Bladder microvascular endothelial cell (primary cell): ENCODE measurements at places on chromosomes 2 and 18. TPM values are rescaled to one million over a fixed set of nuclear protein-coding genes. Genes with fewer than 3 reads are reported as not detected.

The COLEC11 gene
- 0.16 and 0.57 TPM in 2 replicates for total RNA-seq

The POTEJ gene
- total RNA-seq: 0.16 and 0.63 TPM in 2 replicates

The GIGYF2 gene
- total RNA-seq: 28.8 and 75.6 TPM in 2 replicates

The MAP4K3 gene
- 16.4 and 28.9 TPM in 2 replicates for total RNA-seq

The IFIH1 gene
- 8.4 and 23.6 TPM in 2 replicates for total RNA-seq

The DCAF17 gene
- total RNA-seq: 8.9 and 23.2 TPM in 2 replicates

The ALLC gene
- total RNA-seq: not detected in 2 replicates

The FAP gene
- total RNA-seq: 9.7 and 12.1 TPM in 2 replicates

The CRYGC gene
- not detected in 2 replicates for total RNA-seq

The CFAP221 gene
- total RNA-seq: 0.06 and 0.16 TPM in 2 replicates

The GAD1 gene
- 0.16 and 0.38 TPM in 2 replicates for total RNA-seq

The POTEI gene
- 0.16 and 0.63 TPM in 2 replicates for total RNA-seq

The SF3B1 gene
- 121 and 233 TPM in 2 replicates for total RNA-seq

The LDLRAD4 gene
- total RNA-seq: 5.8 and 24.7 TPM in 2 replicates

The SH3BP4 gene
- 24.6 and 43.7 TPM in 2 replicates for total RNA-seq

The KCNJ3 gene
- not detected in 2 replicates for total RNA-seq

The MTLN gene
- total RNA-seq: 44.4 and 101 TPM in 2 replicates

The RFX8 gene
- 0.49 and 0.50 TPM in 2 replicates for total RNA-seq

The LOXHD1 gene
- 0.06 and 0.16 TPM in 2 replicates for total RNA-seq

The MYO3B gene
- total RNA-seq: not detected in 2 replicates

The SERPINB10 gene
- total RNA-seq: not detected in 2 replicates

The CXCR4 gene
- total RNA-seq: 83.7 and 130 TPM in 2 replicates

The SAP130 gene
- total RNA-seq: 2.3 and 5.6 TPM in 2 replicates

The PAX8 gene
- total RNA-seq: 0.16 and 0.31 TPM in 2 replicates

The NEMP2 gene
- 1.6 and 5.0 TPM in 2 replicates for total RNA-seq

The RUFY4 gene
- total RNA-seq: not detected in 2 replicates

The SERPINB4 gene
- 0.65 TPM in 1 of 2 replicates, not detected in the other for total RNA-seq

The CCDC68 gene
- total RNA-seq: 0.49 and 0.63 TPM in 2 replicates

The TUBA3E gene
- not detected in 2 replicates for total RNA-seq

The TFCP2L1 gene
- total RNA-seq: under 0.01 TPM in 1 of 2 replicates, not detected in the other
